ENCODE measurements at places on chromosomes 1 and 21.

- no peak for DNase-seq
Observed at GRCh38 chr1:158048371-158049067, 55.1 kb downstream of the KIRREL1 start.

GRCh38 chr1:205071801-205072200 is 12.5 kb downstream of the TMEM81 start:
- no peak for DNase-seq

- DNase-seq, result no peak
Observed at GRCh38 chr21:46028573-46029091, 47.1 kb downstream of the COL6A1 start.

GRCh38 chr1:59379371-59379728 is 82.5 kb downstream of the FGGY start:
- DNase-seq, result no peak

DNA sequence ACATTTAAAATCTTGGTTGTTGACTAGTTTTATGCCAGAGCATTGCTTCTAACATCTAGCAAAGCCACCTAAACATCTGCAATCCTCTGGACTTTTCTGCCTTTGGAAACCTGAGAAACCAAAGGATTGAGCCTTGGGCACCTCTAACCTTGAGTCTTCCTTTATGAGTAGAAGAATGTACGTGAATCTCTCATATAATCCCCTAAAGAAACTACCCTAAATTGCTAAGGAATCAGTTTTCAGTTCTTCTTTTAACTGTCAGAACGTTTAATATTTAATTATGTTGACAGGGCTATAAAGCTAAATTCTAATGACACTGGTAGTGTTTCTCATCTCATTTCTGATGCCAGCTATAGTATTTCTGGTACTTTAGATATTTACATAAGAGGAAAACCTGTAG is 997.3 kb downstream of the AMY1C start:
- DNase-seq, result no peak

- no peak for DNase-seq
Observed at GRCh38 chr1:243796016-243796415, 54.0 kb downstream of the AKT3 start.

DNA sequence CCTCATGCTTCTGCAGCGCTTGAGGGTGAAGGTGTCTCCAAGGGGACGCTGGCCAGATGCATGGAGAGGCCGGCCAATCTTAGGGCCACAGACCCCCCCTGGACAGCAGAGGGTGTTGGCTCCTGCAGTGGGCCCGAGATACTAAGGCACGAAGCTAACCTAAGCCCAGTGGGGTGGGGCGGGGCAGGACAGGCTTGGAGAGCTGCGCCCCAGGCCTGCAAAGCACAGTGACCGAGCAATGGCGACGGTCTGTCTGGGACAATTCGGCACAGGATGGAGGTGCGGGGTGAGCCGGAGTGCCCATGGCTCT is 1.3 kb downstream of the FNDC10 start:
- no peak for DNase-seq

DNA sequence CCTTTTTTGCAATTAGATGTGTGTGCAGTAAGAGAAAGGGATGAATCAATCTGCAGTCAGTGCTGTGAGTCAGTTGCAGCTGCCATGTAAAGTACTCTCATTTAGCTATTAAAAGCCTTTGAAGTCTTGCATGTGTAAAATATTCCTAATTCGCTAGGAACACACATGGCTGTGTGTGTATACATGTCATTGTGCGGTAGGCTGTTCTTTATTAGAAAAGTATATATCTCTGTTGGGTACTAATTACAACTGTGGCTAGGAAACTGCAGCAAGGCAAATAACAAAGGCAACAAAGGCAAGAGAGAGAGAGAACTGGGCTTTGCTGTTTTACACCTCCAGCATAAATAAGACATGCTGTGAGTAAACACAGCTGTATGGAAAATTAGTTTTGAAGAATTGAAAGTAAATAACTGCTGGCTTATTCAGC is 41.7 kb downstream of the EPB41 start:
- no peak for DNase-seq

DNA sequence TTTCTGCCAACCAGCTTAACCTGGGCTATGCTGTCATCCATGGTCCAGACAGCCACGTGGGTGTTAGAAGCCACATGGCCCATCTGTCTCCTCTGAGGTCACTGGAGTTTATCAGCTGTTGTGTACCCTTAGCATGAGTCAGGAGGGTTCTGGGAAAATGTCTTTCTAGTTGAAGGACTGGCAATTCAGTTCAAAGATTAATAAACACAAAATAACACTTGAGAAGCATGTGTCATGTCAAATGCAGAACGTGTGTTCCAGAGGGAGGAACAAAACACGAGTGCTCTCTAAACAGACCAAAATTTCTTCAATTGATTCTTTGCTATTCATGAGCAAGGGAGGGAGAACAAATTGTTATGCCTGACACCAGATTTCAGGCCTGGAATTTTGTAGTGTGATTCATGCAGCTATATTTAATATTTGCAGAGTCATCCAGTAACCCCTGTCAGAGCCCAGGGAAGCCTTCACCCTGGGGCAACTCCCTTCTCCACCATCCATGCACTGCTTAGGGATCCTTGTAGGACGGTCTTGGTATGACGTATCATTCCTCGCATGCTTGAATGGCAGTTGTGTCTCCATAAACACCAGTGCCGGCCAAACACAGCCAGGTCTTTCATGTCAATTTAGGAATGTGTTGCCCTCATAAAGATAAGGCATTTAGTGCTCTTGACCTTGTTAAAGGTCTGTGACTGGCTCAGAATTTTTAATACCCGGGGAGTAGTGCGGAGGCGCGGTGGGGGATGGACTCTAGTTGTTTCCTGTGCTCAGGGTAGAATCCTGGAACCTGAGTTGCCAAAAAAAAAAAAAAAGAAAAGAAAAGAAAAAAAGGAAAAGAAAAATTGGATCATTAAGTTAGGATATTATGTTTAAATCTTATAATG is 27.7 kb upstream of the DYRK1A start:
- no peak for DNase-seq

- DNase-seq, result no peak
Observed at GRCh38 chr21:38968887-38969543, 163.3 kb downstream of the ETS2 start.

DNA sequence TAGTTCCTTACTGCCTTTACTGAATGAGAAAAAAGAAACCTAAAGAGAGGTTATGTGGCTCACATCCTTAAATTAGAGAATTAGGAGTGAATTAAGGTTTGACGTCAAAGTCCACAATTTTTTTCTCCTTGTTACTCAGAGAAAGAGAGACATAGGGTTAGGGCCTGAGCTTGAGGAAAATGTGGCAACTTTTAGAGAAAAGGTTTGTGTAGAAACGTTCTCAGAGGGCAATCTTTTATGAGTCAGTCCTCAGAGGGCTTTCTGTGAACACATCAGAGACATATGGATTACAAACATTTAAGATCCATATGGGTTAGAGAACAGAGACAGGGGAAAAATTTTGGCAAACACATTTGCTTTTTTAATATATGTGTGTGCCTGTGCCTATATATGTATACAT is 242.8 kb downstream of the TGFB2 start:
- DNase-seq, result no peak

DNA sequence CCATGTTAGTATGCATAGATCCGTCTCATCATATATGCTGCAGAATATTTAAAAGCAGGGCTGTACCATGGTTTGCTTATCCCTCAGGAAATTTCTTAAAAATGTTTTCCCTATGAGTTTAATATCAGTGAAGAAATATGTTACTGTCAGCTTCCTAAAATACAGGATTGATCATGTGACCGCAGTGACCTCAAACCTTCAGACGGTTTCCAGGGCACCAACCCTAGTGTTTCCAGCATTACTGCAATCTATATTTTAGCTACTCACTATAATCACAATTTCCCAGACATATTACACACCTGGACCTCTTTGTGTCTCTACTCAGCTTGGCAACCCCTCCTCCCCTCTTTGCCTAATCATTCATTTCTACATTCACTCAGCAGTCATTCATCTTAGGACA is 7.7 kb upstream of the SDHB start:
- DNase-seq, result no peak

DNA sequence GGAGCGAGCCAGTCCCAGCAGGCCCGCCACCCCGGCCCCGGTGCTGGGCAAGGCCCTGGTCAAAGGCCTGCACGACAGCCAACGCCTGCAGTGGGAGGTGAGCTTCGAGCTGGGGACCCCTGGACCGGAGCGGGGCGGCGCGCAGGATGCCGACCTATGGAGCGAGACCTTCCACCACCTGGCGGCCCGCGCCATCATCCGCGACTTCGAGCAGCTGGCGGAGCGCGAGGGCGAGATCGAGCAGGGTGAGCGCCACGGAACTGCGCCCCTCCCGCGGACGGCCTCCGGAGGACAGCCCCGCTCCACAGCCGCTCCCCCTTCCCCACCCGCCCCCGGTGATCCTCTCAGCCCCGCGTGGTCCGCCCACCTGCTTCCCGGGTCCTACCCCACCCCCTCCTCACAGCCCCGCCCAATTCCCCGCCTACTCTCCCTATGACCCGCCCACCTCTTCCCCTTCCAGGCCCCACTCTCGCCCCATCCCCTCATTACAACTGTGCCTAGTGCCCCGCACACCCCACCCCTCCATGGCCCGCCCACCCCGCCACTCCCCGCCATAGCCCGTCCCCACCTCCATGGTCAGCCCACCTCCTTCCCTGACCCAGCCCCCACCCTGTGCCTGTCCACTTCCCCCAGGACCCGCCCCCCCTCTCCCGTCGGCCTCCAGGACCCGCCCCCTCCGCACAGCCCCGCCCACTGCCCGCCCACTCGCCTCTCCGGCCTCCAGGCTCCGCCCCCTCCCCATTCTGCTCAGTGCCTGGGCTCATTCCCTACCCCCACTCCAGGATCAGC is 52.7 kb downstream of the VWA5B1 start:
- no peak for DNase-seq

DNA sequence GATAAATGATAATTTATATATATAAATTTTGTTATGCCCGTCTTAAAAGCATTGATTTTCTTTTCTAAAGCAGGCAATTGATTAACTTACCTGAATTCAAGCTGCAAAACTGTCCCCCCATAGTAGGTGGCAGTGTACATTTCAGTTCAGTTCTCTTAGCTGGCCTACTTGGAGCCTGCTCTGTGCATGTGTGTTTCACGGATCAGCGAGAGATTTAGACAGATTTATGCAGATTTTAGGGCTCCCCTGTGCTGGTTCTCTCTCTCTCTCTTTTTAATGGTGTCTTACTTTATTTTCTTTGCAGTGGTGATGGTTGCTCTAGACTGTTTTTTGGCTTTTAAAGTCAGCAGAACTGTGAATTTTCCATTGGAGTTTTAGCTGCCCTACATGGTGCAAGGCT is 30.7 kb downstream of the CLIC4 start:
- DNase-seq, result no peak

- DNase-seq, result no peak
Observed at GRCh38 chr1:215104283-215104682, 21.7 kb downstream of the KCNK2 start.

DNA sequence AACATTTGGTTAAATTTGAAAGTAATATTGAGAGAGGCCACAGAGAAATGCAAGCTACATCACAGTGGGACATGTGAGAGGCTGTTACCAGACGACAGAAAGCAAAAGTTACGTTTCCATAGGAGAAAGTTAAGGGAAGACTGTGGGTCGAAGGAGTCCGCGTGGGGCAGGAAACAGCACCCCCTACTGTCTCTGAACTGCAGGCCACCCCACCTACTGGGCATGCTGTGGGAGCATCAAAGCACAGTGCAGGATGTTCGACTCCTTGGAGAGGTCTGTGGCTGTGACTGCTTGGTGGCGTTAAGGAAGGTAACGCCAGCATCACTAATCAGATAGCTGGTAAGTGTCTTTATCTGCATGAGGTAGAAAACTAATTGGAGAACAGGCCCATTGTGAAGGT is 123.9 kb downstream of the PTBP2 start:
- no peak for DNase-seq

GRCh38 chr1:204041803-204042505 is 31.0 kb upstream of the SOX13 start:
- DNase-seq, result no peak

GRCh38 chr1:225942574-225942973 is 1.6 kb upstream of the LEFTY2 start:
- DNase-seq, result no peak

- DNase-seq, result no peak
Observed at GRCh38 chr1:60809204-60809980, 273.0 kb upstream of the NFIA start.
